ENCODE measurements at places on chromosomes 16 and 17.

- no peak for DNase-seq
Measured at GRCh38 chr17:77144227-77144626, 3.5 kb downstream of the SEC14L1 start.

GRCh38 chr17:33519692-33520091, 226.6 kb upstream of the ASIC2 start:
- DNase-seq = no peak

DNA sequence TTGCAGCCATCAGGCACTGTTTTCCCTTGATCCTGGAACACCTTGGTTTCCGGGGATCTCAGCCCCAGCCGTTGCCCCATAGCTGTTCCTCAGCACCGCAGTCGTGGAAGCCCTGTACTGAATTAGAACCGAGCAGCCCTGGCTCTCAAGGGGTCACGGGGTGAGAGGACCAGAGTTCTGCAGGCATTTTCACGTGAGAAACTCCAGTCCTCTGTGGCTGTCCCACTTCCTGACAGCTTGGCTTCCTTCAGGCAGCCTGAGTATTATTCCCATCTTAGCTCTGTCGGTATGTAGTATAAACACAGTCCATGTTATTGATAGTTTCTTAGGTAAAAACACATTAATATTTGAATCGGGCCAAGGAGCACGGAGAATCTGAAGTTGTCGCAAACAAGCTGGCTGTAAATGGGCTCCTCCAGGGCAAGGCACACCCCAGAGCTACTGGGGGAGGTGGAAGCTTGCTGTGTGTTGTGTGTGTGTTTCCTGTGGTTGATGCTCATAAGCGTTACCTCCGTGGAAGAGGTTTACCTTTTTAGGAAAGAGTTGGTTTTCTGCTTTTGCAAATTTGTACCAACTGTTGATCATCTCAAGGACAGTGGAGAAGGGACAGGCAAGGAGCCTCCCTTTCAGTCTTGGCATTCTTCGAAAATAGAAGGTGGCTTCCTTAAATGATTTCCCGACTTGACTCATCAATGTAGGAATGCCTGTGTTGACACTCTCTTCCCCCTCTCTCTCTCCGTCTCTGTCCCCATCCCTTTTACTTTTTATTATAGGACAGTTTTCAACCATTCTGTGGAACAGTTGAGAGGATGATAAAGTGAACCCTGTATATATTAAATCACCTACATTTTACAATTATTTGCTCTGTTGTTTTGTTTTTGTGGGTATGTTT, 208.9 kb upstream of the CHMP6 start:
- no peak for DNase-seq

DNA sequence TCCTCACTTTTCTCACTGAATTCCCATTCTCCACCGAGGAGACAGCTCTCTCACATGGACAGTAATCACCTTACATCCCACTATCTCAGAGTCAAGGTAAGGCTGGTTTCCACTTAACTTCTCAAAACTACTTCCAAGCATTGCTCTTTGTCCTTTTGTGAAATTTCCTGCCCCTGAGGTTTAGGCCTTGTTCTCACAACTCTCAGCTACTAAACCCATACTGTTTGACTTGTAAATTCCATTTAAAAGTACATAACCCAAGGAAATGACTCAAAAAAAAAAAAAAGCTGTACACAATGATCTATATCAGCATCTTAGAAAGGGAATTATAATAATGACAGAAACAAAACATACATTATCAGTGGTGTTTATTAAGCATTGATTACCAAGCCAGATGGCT, 8.8 kb downstream of the CDC27 start:
- no peak for DNase-seq

DNA sequence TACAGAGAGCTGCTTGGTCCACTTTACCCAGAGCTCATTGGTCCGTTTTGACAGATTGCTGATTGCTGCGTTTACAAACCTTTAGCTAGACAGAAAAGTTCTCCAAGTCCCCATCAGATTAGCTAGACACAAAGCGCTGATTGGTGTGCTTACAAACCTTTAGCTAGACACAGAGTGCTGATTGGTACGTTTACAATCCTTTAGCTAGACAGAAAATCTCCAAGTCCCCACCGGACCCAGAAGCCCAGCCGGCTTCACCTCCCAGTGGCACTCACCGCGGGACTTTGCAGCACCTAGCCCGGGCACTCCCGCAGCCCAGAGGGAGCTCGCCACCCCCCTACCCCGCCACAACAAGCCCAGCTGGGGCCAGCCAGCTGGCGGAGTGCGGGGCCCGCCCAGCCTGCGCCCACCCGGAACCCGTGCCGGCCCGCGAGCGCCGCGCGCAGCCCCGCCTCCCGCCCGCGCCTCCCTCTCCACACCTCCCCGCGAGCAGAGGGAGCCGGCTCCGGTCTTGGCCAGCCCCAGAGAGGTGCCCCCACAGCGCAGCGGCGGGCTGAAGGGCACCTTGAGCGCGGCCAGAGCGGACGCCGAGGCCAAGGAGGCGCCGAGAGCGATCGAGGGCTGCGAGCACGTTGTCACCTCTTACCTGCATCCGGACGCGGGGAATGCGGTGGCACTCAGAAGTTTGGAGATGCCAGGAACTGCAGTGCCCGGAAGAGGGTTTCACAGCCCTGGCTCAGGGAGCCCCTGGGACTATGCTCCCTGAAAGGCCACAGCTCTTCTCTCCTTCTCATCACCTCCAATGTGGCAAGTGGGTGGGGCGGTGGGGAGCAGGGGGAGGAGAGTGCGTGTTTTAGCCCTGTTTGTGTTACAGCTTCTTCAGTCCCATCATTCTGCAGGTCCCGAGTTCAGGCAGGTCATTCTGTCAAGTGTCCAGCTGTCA, 1504.5 kb downstream of the CDH11 start:
- no peak for DNase-seq

GRCh38 chr17:62618647-62619416, 8.6 kb upstream of the MRC2 start:
- no peak for DNase-seq

- DNase-seq = no peak
Measured at GRCh38 chr16:27033281-27033979, 33.3 kb upstream of the C16orf82 start.

All from fibroblast of skin of left biceps (primary cell).